ENCODE measurements at places on chromosomes 3 and 15.

DNA sequence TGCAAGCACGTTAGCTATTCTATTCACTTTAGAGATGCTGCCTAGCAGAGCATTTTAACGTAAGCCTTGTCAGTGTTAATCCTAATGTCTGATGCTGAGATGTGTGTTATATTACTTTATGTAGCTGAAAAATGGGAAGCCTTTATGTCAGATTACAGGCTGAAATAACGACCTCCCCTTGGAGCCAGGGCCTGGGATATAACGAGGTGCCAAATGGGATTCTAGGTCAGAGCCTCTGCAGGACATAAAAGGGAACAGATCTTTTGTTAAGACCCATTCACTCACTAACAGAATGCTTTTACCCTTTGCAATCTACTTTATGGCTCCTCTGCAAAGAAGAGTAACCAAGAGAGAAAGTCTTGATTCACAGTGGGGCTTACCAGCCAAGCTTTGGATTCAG is 815.5 kb upstream of the CFAP20DC start:
- DNase-seq = no peak

- no peak for DNase-seq
Observed at GRCh38 chr15:98228846-98229245, 268.3 kb downstream of the ARRDC4 start.

- DNase-seq = no peak
Observed at GRCh38 chr3:45441584-45442310, 53.4 kb downstream of the LARS2 start.

- DNase-seq = no peak
Observed at GRCh38 chr3:25587094-25587493, 77.6 kb downstream of the TOP2B start.

DNA sequence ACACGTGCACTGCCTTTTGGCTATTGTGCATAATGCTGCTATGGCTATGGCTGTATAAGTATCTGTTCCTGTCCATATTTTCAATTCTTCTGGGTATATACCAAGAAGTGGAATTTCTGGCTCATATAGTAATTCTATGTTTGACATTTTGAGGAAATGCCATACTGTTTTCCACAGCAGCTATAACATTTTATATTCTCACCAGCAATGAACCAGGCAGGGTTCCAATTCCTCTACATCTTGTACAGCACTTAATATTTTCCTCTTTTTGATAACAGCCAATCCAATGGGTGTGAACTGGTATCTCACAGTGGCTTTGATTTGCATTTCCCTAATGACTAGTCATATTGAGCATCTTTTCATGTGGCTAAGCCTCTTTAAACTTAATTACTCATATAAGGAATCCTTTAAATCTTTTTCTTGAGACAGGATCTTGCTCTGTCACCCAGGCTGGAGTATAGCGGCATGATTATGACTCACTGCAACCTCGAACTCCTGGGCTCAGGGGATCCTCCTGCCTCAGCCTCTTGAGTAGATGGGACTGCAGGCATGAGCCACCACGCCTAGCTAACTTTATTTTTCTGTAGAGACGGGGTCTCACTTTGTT is 38.1 kb upstream of the IGDCC4 start:
- no peak for DNase-seq

DNA sequence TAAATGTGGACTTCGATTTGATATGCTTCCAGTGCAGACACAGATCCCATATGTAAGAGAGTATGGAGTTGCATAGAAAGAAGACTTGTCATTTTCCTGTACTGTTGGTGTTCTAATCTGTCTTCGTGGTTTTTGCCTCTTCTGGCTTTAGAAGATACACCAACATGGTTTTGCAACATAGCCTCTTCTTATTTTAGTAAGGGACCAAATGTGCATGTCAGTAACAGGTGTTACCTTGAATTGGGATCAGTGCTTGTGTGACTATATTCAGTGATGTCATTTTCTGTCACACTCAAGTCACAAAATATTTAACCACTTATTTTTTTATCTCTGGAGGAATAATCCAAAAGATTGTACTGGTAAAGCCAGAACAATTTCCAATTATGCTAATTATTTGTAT is 140.4 kb downstream of the SNRPN start:
- no peak for DNase-seq

DNA sequence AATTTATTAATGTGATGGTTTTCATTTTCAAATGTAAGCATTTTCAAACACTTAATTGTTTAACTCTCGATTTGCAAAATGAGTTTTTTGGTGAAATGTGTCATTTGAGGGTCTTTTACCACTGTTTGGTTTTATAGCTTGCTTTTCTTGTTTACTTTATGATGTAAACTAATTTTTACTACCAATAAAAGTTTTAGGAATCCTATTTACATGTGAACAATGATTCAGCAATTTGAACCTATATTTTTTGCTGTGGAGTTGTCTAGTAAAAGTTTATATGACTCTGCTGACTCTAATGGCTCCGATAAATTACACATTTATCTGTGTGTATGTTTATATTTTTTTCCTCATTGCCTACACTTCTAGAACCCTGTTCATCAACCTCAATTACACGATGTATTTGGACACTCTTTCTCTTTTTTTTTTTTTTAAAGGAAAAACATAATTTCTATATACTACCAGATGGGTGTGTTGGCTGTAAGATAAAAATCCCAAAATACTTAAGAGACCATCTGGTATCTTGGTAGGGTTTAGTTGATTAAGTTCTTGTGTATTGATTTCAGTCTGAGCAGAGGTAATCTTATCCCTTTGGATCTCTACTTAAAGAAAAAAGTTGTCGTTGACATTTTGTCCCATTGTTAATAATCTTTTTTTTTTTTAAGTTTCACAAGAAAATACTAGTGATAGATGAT is 89.5 kb downstream of the PTPRG start:
- no peak for DNase-seq

DNA sequence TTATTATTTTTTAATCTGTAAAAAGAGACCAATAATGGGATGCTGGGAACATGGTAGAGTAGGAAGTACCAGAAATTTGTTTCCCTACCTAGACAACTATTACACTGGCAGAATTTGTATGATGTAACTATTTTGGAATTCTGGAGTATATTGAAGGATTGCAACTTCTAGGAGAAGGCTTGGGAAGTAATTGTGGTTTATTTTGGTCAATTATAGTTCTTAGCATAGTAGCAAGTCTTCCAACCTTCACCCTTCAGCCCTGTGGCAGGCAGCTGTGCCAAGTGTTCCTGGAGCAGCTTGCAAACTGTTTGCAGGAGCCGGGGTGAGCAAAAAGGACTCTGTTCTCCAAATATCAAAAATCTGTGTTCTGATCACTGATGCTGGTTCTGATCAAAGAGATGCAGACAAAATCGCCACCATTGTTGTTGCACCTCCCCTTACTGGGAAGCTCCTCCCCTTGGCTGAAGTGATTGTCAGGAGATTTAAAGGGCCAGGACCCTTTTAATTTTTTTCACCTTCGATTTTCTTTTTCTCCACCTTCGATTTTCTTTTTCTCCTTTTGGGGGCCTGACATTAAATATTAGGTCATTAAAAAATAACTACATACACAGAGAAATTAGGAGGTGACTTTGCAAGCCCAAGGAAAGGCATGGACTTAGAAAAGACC is 363.3 kb downstream of the SLC9A9 start:
- no peak for DNase-seq

- no peak for DNase-seq
Observed at GRCh38 chr3:169629895-169630294, 33.6 kb downstream of the MECOM start.

- no peak for DNase-seq
Observed at GRCh38 chr3:171491361-171491760, 31.2 kb upstream of the TNIK start.

GRCh38 chr15:91891788-91892345 is 38.4 kb downstream of the SLCO3A1 start:
- DNase-seq = no peak

- no peak for DNase-seq
Observed at GRCh38 chr3:39148435-39149058, 4.8 kb downstream of the CSRNP1 start.

DNA sequence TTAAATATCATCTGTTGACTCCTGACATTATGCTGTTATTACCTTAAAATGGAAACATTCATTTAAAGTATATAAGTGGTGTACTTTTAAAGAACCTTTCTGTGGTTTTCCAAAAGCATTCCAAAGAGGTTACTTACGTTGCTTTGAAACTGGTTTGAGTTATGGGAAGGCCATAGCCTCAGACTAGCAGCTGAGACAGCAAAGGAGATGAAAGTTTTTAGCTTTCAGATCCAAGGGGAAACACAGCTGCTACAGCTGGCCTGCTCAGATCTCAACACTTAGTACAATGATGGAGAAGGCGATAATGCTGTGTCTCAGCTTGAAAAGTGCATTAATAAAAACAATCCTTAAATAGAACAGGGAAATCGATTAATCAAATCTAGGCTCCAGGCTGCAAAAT is 921.1 kb downstream of the ROBO1 start:
- DNase-seq = no peak

GRCh38 chr15:31049682-31050615 is 51.6 kb downstream of the TRPM1 start:
- DNase-seq = no peak

DNA sequence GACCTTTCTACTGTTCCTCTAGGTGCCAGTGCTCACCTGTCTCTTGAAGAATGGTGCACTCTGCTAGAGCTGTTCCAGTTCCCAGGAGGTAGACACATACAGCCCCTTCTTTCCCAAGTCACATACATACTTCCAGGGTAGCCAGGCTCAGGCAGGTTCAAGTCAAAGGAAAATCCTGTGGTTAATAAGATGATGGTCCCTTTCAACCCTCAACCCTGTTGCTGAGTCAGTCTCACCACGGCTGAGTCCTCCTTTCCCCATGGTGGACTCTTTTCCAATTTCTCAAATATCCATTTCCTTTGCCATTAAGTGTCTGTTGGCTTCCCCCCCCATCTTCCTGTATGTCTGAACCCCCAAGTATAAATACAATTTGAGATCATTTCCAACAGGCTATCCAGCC is 56.1 kb upstream of the ACAN start:
- DNase-seq = no peak

DNA sequence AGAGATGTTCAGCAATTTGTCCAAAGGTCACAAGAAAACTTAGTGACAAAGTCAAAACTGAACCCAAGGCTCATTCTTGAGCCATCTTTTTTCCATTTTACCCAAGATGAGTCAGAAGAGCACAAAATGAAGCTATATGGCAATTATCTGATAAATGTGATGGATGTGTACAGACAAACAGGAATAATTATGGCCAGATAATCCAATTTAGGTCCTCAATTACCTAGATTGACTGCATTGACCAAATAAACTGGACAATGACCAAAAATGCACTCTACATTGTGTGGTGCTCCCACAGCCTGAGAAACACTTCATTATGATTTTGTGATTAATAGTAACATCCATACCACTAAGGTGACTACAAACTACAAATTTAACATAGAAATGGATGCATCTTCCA is 1105.8 kb downstream of the IGSF11 start:
- DNase-seq = no peak

- DNase-seq = no peak
Observed at GRCh38 chr15:36008719-36009118, 462.8 kb upstream of the DPH6 start.

- no peak for DNase-seq
Observed at GRCh38 chr3:17320266-17320665, 422.2 kb downstream of the TBC1D5 start.

- DNase-seq = no peak
Observed at GRCh38 chr15:51904931-51905330, 66.6 kb downstream of the LEO1 start.

DNA sequence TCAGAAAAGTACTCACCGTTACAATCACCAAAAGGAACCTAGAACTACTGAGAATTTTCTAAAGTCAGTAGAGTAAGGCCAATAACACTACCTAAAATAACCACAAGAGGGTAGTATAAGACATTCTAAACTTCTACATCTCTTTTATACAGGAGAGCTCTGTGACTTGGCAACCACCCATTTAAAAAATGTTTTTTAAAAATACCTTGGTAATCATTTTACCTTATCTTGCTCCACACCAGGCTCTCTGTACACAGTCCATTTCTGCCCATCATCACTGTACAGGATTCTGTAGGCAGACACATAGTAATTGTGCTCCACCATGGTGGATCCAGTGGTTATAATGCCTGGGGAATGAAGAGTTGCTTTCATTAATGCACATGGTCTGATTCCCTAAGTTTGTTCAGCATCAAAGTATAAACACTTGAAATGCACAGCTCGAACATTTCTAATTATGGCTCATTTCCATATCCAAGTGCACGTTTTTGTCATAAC is 54.5 kb downstream of the ST3GAL6 start:
- no peak for DNase-seq

- no peak for DNase-seq
Observed at GRCh38 chr3:50340448-50341329, at the start of gene RASSF1. Gene RASSF1 (minus strand): TSS chr3:50340836. CDS start chr3:50340805, 31 bp downstream.

- DNase-seq = no peak
Observed at GRCh38 chr3:134365766-134366065, 8.5 kb downstream of the AMOTL2 start.

DNA sequence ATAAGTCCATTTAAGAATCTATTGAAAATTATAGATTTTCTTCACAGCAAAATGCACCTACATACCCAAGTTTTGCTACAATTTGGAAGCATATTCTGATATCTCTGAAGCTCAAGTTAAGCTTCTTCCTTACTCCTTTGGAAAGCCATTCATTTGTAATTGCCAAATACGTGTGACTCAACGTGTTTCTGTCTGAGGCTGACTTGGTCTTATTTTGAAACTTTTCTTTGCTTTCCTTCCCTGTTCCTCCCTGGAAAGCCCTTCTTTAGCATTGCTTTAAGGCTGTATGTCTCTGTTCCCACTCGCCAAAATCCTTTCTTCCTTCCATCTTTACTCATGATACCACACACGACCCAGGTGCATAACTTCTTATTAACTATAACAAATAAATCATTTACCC is 232.0 kb downstream of the ZBBX start:
- no peak for DNase-seq

GRCh38 chr3:196994056-196994455 is 25.4 kb upstream of the PIGZ start:
- DNase-seq = no peak

DNA sequence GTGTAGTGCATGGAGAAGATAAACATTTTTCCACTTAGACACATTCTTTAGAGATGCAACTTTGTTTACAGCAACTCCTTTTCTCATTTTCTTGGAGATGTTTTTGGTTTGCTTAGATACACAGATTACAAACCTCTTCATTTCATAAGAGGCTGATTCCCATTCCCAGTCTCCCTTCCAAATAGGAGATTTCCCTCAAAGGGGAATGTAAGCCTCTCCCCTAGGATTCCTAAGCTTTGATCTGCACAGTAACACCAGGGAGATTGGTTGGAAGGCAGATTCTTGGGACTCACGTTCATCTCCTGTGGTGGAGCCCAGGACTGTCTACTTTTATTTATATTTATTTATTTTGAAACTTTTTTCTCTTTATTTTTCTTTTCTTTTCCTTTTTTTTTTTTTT is 63.2 kb downstream of the MCTP2 start:
- DNase-seq = no peak

DNA sequence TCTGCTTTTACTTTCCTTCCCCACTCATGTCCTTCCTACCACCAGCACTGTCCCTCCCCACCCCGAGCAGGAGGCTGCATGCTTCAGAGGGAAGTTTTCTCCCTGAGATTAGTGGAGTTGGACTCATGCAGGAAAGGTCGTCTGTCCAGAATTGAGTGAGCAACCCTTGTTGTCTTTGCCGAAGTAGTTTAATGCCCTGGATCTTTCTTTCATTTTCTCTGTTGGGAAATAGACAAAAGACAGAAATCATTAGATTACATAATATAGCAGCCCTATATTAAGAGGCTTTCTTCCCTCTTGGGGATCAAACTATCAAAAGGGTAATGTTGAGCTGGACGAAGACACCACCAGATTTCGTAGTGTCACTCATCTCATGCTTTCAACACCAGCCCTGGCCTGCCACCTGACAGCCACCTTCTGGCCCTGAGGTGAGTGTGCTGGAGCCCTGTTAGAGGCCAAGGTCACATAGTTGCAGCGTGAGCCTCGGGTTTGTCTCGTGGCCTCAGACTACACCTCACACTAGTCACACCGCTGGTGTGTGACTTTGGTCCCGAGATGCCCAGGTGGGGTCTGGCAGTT is 231.0 kb downstream of the ITPR1 start:
- DNase-seq = no peak
